ENCODE measurements at places on chromosomes 12 and 14. TPM values are rescaled to one million over a fixed set of nuclear protein-coding genes. Genes with fewer than 3 reads are reported as not detected.
A peak's percentile ranks its signal among the peaks of the same experiment; 100 is the strongest.

SLC39A2 gene
- total RNA-seq, result 0.11 TPM

KRT82 gene
- total RNA-seq, result not detected

NUMB gene
- 20.3 TPM for total RNA-seq

FIGNL2 gene
- 0.76 TPM for total RNA-seq

SERPINA1 gene
- 3,266 TPM for total RNA-seq

IGF1 gene
- total RNA-seq, result not detected

GRCh38 chr12:101527682-101528081, 52.5 kb downstream of the SPIC start:
- H3K4me1 ChIP-seq, result peaks cover 7% of the 10 kb centered on the region
- H3K4me3 ChIP-seq, result no peak overlapping the region
- H3K27me3 ChIP-seq, result peaks cover 13% of the 10 kb centered on the region
- H3K27ac ChIP-seq, result no peak overlapping the region

- no peaks in the 10 kb centered on the region for H3K4me1 ChIP-seq
- no peaks in the 10 kb centered on the region for H3K27me3 ChIP-seq
- H3K36me3 ChIP-seq, result no peaks in the 10 kb centered on the region
- H3K27ac ChIP-seq, result no peak overlapping the region
- no peak for DNase-seq
Observed at GRCh38 chr12:73514672-73515071, 1023.0 kb upstream of the ATXN7L3B start.

DNA sequence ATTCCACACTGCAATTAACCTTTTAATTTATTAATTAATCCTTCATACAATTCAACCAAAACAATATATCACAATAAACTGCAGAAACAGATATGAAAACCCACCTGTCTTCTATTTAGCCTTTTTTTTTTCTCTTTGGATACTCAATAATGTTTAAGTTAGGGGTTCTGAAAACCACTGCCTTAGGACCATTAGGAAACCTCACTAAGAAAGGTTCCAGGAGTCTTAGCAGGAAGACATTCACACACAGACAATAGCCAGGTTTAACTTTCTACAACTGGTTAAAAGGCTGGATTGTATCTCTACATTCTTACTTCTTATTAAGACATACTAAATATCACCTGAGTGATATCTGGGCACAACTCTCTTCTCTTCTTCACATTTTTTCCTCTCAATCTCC, 3.3 kb downstream of the SEC23A start:
- H3K27ac ChIP-seq, result peak overlapping the region; percentile 0
- H3K4me1 ChIP-seq, result peaks cover 82% of the 10 kb centered on the region
- peaks cover 12% of the 10 kb centered on the region for H3K36me3 ChIP-seq
- H3K27me3 ChIP-seq, result no peaks in the 10 kb centered on the region
- H3K4me3 ChIP-seq, result peak overlapping the region; percentile 90
- DNase-seq, result no peak

GRCh38 chr12:80031229-80031628, 68.1 kb upstream of the OTOGL start:
- H3K27me3 ChIP-seq, result no peaks in the 10 kb centered on the region
- no peaks in the 10 kb centered on the region for H3K36me3 ChIP-seq

GRCh38 chr14:99347561-99347960, 75.6 kb upstream of the BCL11B start:
- H3K4me1 ChIP-seq, result peaks cover 16% of the 10 kb centered on the region
- H3K36me3 ChIP-seq, result no peaks in the 10 kb centered on the region
- H3K27me3 ChIP-seq, result no peaks in the 10 kb centered on the region
- DNase-seq, result no peak

DNA sequence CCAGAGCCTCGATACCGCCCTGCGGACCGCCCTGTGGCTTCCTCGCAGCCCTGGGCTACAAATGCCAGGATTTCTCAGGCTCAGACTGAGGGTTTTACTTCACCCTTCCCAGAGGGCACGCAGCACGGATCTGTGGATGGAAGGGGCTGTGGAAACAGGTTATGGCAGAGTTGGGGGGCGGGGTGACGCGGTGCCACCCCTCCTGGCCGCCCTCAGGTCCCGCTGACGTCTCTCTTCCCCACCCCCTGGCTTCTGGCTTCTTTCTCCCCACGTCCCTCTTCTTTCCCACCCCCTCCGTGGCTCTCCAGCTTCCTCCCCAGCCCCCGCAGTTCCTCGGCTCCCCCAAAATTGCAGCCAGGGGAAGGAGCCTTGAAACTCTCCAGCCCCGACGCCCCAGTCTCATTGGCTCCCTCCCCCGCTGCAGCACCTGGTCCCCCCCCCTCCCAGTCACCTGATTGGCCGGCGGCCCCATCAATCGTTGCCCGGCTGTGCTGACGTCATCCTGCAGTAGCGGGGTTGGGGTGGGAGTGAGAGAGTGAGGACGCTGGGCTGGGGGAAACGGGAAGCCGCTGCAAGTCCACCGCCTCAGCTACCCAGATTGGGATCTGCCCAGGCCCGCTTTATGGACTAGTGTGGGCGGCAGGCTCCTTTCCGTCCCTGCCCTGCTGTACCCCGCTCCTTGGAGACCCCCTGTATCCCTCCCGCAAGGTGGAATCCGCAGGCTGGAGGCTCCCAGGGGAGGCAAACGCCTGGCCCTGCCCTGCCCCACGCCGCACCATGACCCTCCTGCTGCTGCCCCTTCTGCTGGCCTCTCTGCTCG, at the start of gene CLSTN3:
TSS of gene CLSTN3 (plus strand) at position 500 of the 820 bp plus-strand sequence. CDS start at position 778, 278 bp downstream.
- no peaks in the 10 kb centered on the region for H3K27me3 ChIP-seq
- peaks cover 61% of the 10 kb centered on the region for H3K4me1 ChIP-seq
- H3K4me3 ChIP-seq, result peak within 1 kb of the TSS; percentile 88
- peaks cover 21% of the 10 kb centered on the region for H3K36me3 ChIP-seq
- DNase-seq, result peak; percentile 69
